Naive B cell (primary cell): ENCODE measurements at places on chromosomes 4 and X. TPM values are rescaled to one million over a fixed set of nuclear protein-coding genes. Genes with fewer than 3 reads are reported as not detected.

GRCh38 chr4:85370400-85371032, 104.4 kb upstream of the ARHGAP24 start:
- peak; percentile 41 for DNase-seq

Gene FGF5
- not detected for polyA plus RNA-seq

Gene MAGEA8
- polyA plus RNA-seq = not detected

Gene RGN
- polyA plus RNA-seq = not detected

Gene DCAF8L2
- not detected for polyA plus RNA-seq
